ENCODE measurements at places on chromosomes 16 and 17.

- no peak for DNase-seq
Observed at GRCh38 chr16:19774024-19774423, 56.0 kb downstream of the IQCK start.

DNA sequence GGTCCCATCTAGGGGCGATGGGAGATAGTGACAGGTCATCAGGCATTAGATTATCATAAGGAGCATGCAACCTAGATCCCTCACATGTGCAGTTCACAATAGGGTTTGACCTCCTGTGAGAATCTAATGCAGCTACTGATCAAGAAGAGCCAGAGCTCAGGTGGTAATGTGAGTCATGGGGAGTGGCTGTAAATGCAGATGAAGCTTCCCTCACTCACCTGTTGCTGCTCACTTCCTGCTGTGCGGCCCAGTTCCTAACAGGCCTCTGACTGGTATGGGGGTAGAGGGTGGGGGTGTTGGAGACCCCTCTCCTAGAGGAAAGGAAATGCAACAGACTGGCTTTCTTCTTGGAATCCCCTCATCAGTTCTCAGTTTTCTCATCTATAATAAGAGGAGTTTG is 131.4 kb downstream of the CA10 start:
- no peak for DNase-seq

- no peak for DNase-seq
Observed at GRCh38 chr16:35146031-35146710, 1686.8 kb downstream of the TP53TG3F start.

- DNase-seq, result no peak
Observed at GRCh38 chr17:21677911-21678310, 14.4 kb upstream of the KCNJ18 start.

DNA sequence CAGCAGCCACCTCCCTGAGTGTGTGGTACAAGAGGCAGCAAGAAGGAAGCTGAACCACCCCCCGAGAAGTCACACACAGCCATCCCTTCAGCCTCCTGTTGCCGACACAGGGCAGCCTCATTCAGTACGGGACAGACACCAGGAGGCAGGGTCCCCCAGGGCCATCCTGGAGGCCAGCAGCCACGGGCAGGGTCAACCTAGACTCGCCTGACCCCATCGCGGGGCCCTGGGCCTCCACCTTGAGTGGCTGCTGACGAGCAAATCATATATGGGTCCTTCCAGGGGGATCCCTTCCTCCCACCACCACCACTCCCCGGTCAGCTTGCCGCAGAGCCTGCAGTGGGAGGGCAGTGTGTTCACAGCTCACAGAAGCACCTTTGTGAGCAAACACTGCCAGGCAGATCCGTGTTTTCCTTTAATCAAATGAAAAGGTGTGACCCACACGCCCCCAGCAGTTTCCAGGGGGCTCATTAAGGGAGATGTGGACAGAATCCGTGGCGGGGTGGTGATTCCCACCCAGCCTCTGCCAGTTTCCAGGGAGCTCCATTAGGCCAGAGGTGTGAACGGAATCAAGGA is 5.6 kb upstream of the ACSF3 start:
- no peak for DNase-seq

- no peak for DNase-seq
Observed at GRCh38 chr16:67919622-67920221, 11.9 kb downstream of the CTRL start.

- DNase-seq, result no peak
Observed at GRCh38 chr16:17323171-17323570, 147.6 kb downstream of the XYLT1 start.

GRCh38 chr16:83676086-83676485 is 131.7 kb upstream of the HSBP1 start:
- no peak for DNase-seq

- no peak for DNase-seq
Observed at GRCh38 chr16:12300945-12301500, 324.5 kb downstream of the SNX29 start.

GRCh38 chr17:8192070-8192815 is 2.3 kb upstream of the BORCS6 start:
- peak; percentile 73 for DNase-seq

GRCh38 chr17:63881935-63882601 is at the start of gene GH2:
GH2 (minus strand) TSS chr17:63881944; CDS start chr17:63881801, 143 bp downstream.
- DNase-seq, result peak; percentile 78

- DNase-seq, result peak; percentile 86
Observed at GRCh38 chr17:17935321-17936271, 36.6 kb downstream of the TOM1L2 start.

- no peak for DNase-seq
Observed at GRCh38 chr17:20241855-20242254, 225.5 kb downstream of the LGALS9B start.

DNA sequence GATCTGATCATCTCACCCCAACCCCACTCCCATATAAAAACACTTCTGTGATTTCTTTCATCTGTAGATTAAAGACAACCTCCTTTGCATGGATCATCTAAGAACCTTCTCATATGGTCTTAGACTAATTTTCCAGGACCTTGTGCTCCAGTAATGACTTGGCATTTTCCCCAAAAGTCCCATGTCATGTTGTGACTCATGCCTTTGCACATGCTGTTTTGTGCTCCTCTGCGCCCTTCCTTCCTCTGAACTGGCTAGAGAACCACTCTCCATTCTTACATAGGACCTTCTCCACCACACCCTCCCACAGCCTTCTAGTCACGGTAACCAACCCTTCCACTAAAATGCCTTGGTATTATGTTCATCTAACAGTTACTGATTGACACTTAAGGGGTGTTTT is 99.5 kb upstream of the AXIN2 start:
- DNase-seq, result peak; percentile 53

- peak; percentile 87 for DNase-seq
Observed at GRCh38 chr17:81002409-81003361, 11.0 kb downstream of the CHMP6 start.

- no peak for DNase-seq
Observed at GRCh38 chr17:64491994-64492393, 4.9 kb downstream of the POLG2 start.

DNA sequence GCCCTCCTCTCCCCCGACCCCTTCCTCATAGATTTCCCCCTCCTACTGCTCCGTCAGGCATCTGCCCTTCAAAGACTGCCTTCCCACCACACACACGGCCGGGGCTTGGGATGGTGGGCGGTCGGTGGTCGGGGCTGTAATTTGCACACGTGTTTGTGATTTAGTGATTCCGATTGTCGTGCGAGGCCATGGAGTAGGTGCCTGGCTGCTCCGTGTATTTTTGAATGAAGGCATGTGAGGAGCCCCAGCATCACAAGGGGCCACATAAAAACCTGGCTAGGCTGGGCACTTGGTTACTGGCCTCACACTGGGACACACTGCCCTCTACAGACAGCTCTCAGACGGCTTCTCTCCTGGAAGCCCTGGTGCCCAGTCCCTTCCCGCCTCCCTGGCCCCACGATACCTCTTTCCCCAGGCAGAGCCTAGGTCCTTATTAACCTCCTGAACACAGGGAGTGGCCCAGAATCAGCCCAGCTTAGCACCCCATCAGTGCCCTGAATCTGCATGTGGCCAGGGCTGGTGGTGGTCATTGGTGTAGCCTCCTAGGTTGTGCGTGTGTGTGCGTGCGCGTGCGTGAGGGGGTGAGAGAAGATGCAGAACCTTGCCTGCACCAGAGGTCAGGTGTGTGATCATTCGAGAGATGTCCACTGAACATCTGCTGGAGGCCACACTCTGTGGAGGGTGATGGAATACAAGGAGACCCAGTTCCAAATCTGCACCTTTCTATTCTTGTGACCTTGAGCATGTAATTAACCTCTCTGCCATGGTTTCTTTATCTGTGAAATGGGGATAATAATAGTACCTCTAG is 1.3 kb upstream of the SOCS1 start:
- peak; percentile 86 for DNase-seq

DNA sequence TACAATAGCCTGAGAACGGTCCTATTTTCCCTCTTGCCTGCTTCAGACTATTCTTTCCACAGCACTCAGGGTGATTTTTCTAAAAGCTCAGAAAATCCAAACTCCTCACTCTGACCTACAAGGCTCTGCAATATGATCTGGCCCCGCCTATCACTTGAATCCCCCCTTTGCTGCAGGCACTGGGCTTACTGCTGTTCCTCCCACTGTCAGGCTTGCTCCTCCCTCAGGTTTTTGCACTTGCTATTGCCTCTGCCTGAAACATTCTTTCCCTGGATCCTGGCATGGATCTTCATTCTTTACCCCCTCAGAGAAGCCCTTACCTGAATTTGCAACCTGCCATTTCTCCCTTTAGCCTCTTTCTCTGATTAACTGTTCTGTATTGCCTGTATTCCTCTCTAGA is 52.3 kb downstream of the RPGRIP1L start:
- DNase-seq, result no peak

DNA sequence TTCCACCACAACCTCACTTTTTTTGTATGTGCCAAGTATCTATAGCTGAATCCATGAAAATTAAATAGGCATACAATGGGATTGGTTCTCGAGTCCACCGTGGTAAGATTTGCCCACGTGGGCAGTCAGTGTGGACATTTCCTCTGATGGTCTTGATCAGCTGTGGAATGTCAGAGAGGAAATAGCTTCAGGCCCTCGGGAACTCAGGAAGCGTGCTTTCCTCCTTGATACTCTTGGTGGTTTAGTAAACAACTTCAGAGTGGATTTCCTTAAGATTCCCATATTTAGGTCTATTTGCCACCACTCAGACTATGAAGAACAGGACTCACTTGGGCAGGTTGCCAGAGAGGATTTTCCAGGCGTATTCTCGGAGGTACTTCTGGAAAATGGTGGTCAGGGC is 152.5 kb downstream of the VPS53 start:
- no peak for DNase-seq

DNA sequence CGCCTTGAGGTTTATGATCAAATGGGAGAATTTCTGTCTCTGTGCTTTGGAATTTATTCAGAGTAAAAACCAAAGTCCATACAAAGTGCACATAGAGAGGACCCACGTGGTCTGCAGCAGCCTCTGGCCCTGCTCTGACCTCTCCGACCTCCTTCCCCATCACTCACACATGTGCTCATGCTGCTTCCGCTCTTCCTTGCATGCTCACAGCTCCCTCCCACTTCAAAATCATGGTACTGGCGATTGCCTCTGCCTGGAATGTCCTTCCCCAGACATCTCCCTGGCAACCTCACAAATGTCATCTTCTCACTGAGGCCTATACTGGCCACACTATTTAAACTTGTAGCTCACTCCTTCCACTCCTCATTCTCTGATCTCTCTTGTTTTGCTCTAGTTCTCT is 418.0 kb downstream of the CA10 start:
- DNase-seq, result no peak

GRCh38 chr17:50763716-50764475 is 3.4 kb downstream of the ANKRD40CL start:
- DNase-seq, result no peak

- peak; percentile 63 for DNase-seq
Observed at GRCh38 chr17:42937712-42938596, 26.3 kb downstream of the AARSD1 start.

- no peak for DNase-seq
Observed at GRCh38 chr16:52099382-52099781, 447.6 kb downstream of the TOX3 start.

GRCh38 chr17:40121181-40122135 is at the start of gene MSL1:
MSL1 (plus strand) TSS chr17:40121971; CDS start chr17:40122613, 642 bp downstream.
- peak; percentile 97 for DNase-seq

DNA sequence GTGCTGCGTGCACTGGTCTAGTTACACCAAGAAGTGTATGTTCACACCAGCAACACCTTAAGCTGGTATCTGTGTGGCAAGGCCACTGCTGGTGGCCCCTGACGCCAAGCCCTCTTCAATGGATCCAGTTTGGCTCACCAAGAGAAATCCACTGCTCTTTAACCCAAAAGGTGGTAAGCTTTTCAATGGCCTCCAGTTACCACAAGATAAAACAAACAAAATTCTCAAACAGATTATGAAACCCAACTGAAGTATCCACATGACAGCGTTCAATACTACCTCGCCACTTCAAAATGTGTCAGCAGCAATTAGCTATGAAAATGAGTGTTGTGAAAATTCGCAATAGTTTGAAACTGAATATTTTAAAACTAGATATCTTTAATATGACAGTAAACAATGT is 96.5 kb upstream of the AKTIP start:
- no peak for DNase-seq

GRCh38 chr16:78150233-78150632 is 50.8 kb downstream of the WWOX start:
- no peak for DNase-seq

- DNase-seq, result no peak
Observed at GRCh38 chr16:29789775-29790182, 772 bp upstream of the KIF22 start.

DNA sequence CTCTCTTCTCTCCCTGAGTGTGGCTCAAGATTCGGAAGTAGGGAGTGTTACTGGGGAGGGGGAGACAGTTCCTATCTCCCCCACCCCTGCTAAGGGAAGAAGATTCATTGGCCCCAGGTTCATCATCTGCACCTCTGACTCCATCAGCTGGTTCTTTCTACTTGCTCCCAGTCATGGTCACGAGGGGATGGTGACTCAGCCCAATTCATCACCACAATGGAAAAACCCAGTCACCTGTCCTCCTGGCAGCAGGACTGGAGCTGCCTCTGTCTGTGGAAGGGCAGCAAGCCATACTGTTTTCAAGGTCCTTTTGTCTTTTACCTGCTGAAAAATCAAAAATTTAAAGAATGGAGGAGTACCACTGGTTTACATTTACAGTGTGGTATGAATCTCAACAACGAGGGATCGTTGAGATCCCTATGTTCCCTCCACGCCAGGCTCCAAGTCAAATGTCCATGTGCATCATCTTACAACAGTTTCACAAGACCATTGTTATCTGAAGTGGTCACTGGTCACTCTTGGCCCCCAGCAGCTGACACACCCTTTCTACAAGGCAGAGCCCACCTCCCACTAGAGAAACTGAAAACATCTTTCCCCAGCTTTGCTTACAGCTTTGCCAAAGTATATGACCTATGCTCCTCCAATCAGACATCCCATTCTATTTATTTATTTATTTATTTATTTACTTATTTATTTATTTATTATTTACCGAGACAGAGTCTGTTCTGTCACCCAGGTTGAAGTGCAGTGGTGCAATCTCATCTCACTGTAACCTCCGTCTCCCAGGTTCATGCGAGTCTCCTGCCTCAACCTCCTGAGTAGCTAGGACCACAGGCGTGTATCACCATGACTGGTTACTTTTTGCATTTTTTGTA is 40.4 kb upstream of the NDRG4 start:
- DNase-seq, result peak; percentile 68

- no peak for DNase-seq
Observed at GRCh38 chr16:75111961-75112733, 4.4 kb downstream of the LDHD start.

GRCh38 chr16:90001761-90002503 is 17.3 kb downstream of the DBNDD1 start:
- no peak for DNase-seq

DNA sequence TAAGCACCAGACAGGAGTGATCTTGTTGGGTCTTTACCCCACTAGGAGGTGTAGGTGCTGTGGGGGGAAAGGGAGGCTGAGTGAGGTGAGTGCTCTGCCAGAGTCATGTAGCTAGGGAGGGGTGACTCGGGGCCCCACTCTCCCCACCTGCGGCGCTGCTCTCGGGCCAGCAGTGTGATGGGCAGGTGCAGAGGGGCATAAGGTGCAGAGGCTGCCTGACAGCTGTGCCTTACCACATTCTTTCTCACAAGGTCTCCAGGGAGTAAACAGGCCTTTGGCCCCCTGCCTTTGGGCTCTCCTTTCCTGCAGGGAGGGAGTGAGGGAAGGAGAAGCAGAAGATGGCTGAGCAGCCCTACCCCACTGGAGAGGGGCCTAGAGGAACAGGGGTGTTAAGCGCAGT is 4.5 kb upstream of the CNP start:
- DNase-seq, result no peak
